ENCODE measurements at places on chromosomes 2 and 18. TPM values are rescaled to one million over a fixed set of nuclear protein-coding genes. Genes with fewer than 3 reads are reported as not detected.

GPR55 gene
- under 0.01 TPM for total RNA-seq

HES6 gene
- 9.6 TPM for total RNA-seq

HOXD1 gene
- total RNA-seq = 0.14 TPM

R3HDM1 gene
- total RNA-seq = 7.0 TPM

MYCN gene
- total RNA-seq = 2.1 TPM

GPR45 gene
- 0.22 TPM for total RNA-seq

POLE4 gene
- 24.7 TPM for total RNA-seq

UGT1A9 gene
- not detected for total RNA-seq
